ENCODE measurements at places on chromosomes 1 and 21. TPM values are rescaled to one million over a fixed set of nuclear protein-coding genes. Genes with fewer than 3 reads are reported as not detected.

KIF17 gene
- total RNA-seq: 0.36 TPM

- no peak for DNase-seq
Measured at GRCh38 chr1:93675931-93676330, 5.7 kb downstream of the BCAR3 start.

DNA sequence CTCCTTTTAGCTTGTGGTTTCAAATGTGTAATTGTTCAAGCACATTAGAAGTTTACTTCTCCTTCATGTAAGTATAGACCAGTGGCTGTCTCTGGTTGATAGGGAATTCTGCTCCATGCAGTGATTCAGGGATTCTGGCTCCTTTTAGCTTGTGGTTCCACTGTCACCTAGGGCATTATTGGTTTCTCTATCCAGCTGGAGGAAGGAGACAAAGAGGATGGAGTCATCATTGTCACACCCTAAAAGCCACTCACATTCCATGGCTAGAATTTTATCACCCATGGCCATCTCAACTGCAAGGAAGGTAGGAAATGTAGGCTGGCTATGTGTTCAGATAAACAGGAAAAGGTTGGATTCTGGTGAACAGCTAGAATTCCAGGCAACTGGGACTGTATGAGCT is 131.2 kb downstream of the URB2 start:
- no peak for DNase-seq

GRCh38 chr1:36782785-36783184 is 251.5 kb downstream of the GRIK3 start:
- peak; percentile 41 for DNase-seq

DNA sequence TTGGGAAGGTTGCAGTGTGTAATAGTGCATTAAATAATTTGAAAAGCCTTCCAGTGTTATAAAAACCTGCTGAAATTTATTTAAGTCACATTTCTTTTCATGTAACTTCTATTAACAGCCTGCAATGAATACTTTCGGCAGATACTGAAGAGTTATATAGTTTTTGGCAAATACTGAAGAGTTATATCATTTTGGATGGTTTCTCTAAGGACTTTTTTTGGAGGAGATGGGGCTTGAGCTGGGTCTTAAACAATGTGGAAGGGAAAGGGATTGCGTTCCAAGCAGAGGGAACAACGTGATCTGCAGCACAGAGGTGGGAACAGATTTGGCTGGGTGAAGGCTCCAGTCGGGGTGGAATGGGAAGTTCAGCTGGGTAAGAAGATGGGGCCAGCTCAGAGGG is 39.8 kb downstream of the MTR start:
- no peak for DNase-seq

- DNase-seq: no peak
Measured at GRCh38 chr1:18373882-18374493, 106.7 kb upstream of the KLHDC7A start.

GRCh38 chr1:101757985-101758384 is 238.7 kb downstream of the OLFM3 start:
- no peak for DNase-seq

DNA sequence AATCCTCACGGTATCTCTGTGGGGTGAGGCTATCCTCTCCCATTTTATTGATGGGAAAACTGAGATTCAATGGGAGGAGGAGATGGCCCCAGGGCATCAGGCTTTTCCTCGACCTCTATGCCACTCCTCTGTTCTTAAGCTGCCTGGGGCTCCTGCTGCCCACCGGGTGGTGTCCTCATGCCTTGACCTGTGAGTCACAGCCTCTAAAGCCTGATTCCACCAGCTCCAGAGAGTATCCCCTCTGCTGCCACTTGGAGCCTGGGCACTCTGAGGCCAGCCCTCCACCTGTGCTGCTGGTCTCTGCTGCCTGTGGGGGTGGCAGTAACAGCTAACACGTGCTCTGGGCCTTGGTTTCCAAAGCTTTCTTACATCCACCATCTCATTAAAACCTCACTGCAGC is 241.2 kb downstream of the TRABD2B start:
- DNase-seq: no peak

CD1B gene
- total RNA-seq: not detected

DNA sequence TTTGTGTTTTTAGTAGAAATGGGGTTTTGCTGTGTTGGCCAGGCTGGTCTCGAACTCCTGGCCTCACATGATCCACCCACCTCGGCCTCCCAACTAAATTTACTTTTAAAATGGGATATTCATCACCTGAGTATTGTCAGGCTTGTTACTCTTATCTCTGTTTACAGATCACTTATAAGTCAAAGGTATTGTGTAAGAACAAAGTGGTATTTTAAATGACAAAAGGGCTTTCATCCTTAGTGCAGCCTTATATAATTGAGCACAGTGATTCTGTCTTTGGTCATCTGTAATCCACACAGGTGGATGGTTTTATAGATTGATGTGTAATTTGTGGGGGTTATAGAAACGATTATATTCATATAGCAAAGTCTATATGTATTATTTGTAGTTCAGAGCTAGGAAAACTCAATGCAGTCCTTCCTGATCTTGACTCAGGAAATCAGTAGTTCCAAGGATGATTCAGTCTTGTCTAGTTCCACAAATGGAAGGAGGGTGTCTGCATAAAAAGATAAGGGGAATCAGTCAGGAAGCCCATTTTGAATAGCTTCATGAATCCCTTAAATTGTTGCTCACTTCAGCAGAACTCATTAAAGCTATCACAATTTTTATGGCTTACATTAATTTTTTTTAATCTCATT is 34.6 kb downstream of the STXBP3 start:
- no peak for DNase-seq

DNA sequence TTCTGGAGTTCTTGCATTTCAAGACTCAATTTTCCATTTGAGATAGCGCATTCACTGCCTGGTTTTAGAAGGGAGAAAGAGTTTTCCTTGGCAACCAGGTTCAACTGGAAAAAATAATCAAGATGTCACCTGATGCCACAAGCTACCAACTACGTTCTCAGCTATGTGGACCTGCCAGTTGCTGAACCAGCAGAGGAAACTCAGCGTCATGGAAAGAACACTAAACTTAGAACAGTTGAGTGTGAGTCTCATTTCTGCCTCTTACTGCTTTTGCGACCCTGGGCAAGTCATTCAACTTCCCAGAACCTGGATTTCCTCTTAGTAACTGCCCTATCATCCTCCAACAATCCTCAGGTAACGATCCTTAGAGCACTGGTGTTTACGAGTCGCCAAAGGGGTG is 373.0 kb upstream of the ESRRG start:
- DNase-seq: no peak

DNA sequence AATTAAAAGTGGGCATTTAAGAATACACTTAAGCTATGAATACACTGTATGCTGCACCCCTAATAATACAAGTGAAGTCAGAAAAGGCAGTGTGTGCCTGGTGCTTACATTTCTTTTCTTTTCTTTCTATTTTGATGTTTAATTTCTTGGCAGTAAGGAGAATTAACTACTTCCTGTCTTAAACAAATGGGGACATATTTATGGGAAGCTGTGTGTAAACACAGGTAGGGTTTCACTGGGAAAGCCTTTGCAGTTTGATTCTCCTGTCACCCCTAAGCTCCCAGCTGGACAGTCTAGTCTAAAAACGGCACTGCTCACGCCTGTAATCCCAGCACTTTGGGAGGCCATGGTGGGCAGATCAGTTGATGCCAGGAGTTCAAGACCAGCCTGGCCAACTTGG is 146.0 kb downstream of the MIS18A start:
- no peak for DNase-seq

- no peak for DNase-seq
Measured at GRCh38 chr1:70005386-70006034, 199.9 kb downstream of the LRRC40 start.

- peak; percentile 72 for DNase-seq
Measured at GRCh38 chr1:39047374-39048229, 21.5 kb downstream of the NDUFS5 start.

GRCh38 chr1:63847308-63847910 is 73.6 kb downstream of the ROR1 start:
- DNase-seq: no peak

DNA sequence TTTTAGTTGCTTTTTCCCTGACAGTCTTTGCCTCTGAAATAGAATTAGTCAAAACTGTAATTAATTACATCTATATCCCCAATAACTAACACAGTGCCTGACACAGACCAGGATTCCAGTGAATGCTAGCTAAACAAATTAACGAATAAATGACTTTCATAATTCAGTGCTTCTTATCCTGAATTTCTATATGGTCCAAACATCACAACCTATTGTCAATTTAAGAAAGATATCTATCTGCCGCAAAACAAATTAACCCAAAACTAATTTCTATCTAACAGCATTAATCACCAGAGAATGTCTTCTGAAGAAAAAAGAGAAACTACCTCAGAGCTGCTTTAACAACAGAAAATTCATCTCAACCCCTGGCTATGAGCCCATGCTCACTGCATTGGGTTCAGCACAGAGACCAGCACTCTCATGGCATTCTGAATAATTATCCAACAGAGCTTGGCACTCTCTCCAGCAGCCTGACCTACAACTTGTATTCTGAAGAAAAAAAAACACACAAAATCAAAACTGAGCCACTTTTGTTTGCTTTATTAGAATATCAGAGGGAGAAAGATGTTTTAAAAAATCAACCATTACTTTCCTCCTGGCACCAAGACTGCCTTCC is 547.3 kb upstream of the BEND5 start:
- no peak for DNase-seq

OVAAL gene
- total RNA-seq: not detected

DNALI1 gene
- total RNA-seq: 11.5 TPM

DNA sequence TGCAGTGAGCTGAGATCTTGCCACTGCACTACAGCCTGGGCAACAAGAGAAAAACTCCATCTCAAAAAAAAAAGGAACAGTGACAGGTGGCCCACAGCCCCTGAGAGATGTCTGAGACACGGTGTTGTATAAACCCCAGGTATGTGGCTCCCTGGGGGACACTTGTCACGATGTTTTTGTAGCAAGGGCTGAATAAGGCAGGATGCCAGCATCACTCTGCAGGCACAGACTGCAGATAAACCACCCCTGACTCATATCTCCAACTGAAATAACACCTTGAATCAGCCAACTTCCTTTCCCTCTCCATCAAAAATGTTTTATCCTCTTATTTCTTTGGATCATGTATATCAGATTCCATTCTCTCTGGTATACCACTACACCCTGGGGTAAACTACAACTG is 52.5 kb downstream of the NMNAT2 start:
- DNase-seq: no peak

DNA sequence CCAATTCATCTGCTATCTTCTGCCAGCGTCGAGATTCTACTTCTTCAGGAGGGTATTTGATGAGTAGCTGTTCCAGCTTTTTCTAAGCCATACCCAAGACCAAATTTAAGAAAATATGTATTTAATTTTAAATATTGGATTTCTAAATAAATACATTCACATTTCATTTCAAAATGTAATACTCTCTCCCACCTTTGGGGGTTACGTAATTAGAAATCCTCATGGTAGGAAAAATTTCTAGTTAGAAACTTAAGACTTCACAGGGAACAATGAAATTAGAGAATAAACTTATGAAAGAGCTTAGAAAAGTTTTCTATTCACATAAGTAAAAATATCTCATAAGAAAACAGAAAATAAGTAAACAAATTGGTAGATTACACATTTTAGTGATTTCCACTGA is 102.9 kb downstream of the ZZZ3 start:
- DNase-seq: no peak

DNA sequence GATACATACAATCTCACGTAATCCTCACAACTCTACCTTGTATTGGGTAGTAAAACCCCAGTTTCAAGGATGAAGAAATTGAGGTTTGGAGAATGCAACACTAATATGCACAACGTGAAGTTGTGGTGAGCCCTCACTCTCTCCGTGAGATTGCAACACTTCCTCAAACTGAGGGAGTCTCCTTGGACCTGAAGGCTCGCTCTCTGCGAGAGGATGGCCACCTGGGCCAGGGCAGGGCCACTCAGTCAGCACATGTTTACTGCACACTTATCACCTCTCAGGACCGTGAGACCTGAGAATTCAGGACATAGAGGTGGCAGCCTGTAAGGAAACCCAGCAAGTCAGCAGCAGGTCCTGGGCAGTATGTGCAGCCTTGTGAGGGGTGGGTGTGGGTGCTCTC is 8.7 kb downstream of the SH3BP5L start:
- no peak for DNase-seq

GRCh38 chr1:8529901-8530300 is 212.0 kb downstream of the SLC45A1 start:
- DNase-seq: no peak

AQP10 gene
- total RNA-seq: 0.96 TPM

DNA sequence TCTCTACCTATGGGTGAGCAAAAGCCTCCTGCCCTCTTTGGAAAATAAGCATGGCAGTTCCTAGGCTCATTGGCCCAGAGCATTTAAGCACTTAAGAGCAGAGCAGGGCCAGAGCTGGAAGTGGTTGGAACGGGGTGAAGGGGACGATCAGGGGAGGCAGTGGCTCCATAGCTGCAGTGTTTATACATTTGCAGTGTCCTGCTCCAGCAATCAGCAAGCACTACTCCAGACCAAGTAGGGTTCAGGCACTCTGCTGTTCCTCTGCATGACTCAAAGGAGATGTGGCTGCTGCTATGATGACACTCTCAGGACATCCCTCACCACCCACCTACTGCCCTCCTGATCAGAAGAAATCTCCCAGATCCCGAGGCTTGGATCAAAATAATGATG is 55.0 kb downstream of the TRABD2B start:
- no peak for DNase-seq

GRCh38 chr1:12654004-12654567 is 10.2 kb downstream of the AADACL4 start:
- no peak for DNase-seq

GRCh38 chr1:182279724-182280503 is 111.7 kb downstream of the GLUL start:
- DNase-seq: no peak

CFHR2 gene
- 35.6 TPM for total RNA-seq

All from hepatocyte (in vitro differentiated cells).